Fibroblast of the aortic adventitia (primary cell): ENCODE measurements at places on chromosomes 1 and 21. TPM values are rescaled to one million over a fixed set of nuclear protein-coding genes. Genes with fewer than 3 reads are reported as not detected.

LAX1 gene
- 0.74 TPM in 1 of 2 replicates, not detected in the other for total RNA-seq

CDK18 gene
- 0.27 and 1.6 TPM in 2 replicates for total RNA-seq

BTG2 gene
- 16.7 and 18.2 TPM in 2 replicates for total RNA-seq

ATXN7L2 gene
- 1.6 and 2.9 TPM in 2 replicates for total RNA-seq

UBE2J2 gene
- total RNA-seq, result 19.9 and 35.3 TPM in 2 replicates

- DNase-seq, result no peak
These were observed 161.7 kb downstream of the ROR1 start for GRCh38 chr1:63935553-63935952.

GRCh38 chr1:224563666-224564065 lies 52.5 kb upstream of the CNIH3 start:
- no peak for DNase-seq

GRCh38 chr1:43885279-43885801 lies 48.3 kb upstream of the ARTN start:
- no peak for DNase-seq

- no peak for DNase-seq
These were observed 6.1 kb downstream of the GJC2 start for GRCh38 chr1:228155596-228156514.

- peak; percentile 46 for DNase-seq
These were observed 1.6 kb downstream of the ADAMTS5 start for GRCh38 chr21:26965040-26965906.

DNA sequence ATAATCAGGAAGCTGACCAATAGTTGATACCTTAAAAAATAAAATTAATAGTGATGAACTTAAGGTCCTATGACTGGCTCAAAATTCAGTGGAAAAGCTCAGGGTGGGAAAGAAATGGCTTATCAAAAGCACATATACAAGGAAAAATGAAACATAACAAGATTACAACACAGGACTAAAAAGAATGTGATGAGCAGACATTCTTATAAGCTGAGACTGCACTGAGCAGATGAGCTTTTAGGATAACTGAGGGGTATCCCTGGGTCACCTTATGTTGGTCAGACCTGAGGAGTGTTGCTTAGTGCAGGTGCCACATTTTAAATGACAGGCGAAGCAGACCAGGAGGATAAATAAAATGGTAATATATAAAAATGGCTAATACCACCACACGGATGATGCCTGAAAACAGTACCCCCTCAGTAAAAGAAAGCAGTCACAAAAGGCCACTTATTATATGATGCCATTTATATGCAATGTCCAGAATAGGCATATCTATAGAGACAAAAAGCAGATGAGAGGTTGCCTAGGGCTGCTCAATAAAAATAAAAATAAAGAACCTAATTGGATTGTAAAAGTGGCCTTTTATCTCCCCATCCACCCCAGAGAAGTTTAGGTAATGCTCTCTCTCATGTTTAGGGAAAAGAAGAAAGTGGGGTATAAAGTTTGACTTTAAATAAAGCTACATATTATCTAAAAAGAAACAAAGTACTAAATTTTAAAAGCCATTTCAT lies 163.9 kb downstream of the SLC45A1 start:
- peak; percentile 43 for DNase-seq

- no peak for DNase-seq
These were observed 81.7 kb downstream of the DNM3 start for GRCh38 chr1:171922999-171923398.

GRCh38 chr1:160652924-160653619 lies 6.2 kb upstream of the SLAMF1 start:
- DNase-seq, result no peak

DNA sequence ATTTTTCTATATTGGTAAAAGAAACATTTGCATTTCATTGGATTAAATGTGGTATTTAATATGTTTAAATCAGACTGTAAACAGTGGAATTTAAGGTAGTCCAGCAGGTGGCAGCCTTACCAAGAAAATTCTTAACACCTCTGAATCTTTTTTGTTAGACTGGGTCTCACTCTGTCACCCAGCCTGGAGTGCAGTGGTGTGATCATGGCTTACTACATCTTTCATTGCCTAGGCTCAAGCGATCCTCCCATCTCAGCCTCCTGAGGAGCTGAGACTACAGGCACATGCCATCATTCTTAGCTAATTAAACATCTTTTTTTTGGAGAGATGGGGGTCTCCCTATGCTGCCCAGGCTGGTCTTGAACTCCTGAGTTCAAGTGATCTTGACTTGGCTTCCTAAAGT lies 98.8 kb downstream of the RABGAP1L start:
- peak; percentile 67 for DNase-seq

DNA sequence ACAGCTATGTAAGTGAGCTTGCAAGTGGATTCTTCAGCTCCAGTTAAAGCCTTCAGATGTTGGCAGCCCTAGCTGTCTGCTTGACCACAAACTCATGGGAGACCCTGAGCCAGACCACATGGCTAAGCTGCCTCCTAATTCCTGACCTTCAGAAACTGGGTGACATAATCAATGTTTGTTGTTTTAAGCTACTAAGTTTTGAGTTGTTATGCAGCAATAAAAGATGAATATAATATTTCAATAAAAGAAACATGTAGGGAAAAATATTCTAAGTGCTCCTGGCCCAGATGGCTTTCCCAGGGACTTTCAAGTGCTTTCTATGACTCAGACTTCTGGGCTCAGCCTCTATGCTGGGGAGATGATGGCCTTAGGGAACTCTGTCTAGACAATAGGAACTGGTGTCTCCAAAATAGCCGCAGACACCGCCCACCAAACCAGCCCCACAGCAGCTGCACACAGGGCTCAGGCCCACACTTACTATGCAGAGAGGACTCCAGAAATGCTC lies 20.3 kb upstream of the AZIN2 start:
- DNase-seq, result peak; percentile 96

DNA sequence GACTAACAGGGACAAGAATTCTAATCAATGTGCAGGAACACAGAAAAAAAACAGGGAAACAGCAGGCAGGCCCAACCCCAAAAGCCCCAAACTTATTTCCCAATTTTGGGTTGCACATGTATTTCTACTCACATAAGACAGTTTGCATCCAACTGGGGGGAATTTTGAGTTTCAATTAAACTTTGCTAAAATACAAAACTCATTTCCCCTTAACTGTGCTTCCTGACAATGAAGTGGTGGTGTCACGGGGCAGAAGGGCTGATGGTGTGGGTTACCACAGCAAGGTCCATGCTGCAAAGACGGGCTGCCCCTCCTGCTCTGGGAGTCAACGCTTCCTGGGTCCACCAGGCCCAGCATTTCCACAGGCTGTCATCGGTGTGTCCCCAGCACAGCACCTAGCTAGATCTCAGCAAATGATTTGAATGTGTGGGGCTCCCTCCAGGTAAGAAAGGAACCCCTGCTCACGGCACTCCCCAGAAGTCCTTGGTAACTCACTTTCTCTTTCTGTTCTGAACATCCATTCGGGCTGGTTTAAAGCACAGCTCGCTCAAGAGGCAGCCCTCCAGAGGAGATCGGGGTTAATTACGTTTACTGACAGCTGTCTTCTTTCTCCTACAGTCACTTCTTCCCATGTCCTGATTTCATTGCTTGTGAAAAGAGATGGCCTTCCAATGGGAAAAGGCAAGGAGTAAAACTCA lies 27.4 kb downstream of the HIVEP3 start:
- DNase-seq, result peak; percentile 51

- no peak for DNase-seq
These were observed 11.8 kb downstream of the DRAM2 start for GRCh38 chr1:111127923-111128643.

DNA sequence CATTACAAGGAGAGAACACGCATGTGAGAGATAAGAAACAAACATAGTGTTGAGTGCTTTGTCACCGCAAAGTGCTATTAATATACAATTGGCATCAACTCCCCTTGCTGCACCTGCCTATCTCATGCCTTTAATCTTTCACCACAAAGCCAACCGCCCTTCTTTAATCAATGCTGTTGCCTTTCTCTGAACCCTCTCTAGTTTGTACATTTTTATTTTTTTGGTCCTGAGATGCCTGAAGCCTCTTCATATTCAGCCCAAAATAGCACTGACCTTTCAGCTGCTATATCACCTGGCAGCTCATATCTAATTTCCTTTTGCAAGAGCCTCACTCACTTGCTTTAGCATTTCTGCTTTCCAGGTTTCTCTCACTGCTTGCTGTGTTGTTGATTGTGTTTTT lies 504.7 kb downstream of the NUF2 start:
- no peak for DNase-seq

DNA sequence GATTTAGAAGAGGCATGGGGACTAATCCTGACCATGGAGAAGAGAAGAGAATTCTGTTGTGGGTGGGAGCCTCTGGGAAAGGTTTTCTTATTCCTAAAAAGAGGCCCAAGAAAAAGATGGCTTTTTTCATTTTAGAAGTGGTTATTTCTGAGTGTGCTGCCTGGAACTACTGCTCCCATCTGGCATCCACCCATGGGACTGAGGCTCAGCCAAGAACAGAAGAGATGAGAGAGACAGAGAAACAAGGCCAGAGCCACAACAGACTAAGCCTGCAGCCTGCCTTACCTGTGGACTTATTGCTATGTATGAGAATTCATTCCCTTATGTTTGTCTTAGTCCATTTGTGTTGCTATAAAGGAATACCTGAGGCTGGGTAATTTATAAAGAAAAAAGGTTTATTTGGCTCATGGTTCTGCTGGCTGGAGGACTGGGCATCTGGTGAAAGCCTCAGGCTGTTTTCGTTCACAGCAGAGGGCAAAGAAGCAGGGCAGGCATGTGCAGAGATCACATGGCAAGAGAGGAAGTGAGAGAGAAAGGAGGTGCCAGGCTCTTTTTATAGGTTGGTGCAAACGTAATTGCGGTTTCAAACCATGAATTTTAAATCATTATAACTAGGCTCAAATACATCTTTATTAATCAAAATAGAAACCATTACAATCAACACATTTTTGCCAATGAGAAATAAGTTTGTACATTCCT lies 57.5 kb upstream of the PRDM2 start:
- no peak for DNase-seq

- DNase-seq, result no peak
These were observed 179.8 kb downstream of the DYRK1A start for GRCh38 chr21:37546299-37546908.

DNA sequence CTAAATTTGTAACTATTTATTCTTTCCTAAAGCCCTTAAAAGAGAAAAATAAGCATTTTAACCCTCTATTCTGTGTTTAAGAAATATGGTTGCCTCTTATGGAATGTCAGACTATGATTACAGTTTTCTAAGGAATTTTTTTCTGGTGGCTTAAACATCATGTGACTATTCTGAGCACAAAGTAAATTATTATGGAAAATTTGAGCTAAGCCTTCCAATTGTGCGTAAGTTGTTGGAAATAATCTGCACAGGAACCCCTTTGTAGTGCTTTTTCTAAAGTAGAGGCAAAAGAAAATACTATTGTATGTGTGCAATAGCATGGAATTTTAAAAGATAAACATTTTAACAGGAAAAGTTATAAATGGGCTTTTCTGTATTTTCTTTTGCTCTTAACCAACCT lies 254.8 kb downstream of the PBX1 start:
- DNase-seq, result no peak

- DNase-seq, result no peak
These were observed 6.5 kb downstream of the A3GALT2 start for GRCh38 chr1:33314416-33314815.

DNA sequence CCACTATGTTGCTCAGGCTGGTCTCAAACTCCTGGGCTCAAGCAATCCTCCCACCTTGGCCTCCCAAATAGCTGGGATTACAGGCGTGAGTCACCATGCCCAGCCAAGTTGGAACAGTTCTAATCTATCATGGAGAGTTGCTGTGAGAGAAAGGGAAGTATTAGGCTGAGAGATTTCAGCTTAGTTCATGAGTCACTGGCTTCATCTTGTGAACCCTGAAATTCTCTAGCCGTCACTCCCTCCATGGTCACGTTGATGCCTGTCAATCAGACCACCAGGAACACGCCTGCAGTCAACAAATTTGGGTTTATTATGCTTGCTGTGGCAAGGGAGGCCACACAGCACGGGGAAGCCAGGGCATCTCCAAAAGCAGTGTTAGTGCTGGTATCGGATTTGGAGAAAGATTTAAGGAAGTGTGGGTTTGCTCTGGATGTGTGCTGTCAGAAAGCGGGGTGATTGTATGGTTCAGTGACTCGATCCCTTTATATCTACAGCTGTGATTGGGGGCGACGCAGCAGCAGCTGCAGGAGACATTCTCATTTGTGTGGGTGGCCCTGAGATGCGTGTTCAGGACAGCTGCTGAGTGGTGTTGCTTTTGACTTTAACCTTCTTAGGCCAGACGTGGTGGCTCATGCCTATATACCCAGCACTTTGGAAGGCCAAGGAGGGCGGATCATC lies 18.7 kb downstream of the UQCRHL start:
- peak; percentile 56 for DNase-seq

- DNase-seq, result no peak
These were observed 61.4 kb downstream of the CASZ1 start for GRCh38 chr1:10734962-10735544.
